NCI-H1417 treated with DMSO at 0.1 percent for 48 hours (cell line): ENCODE measurements at places on chromosomes 6 and 20.
A peak's percentile ranks its signal among the peaks of the same experiment; 100 is the strongest.

- no peak for DNase-seq
Measured at GRCh38 chr6:113539623-113540022, 317.5 kb upstream of the MARCKS start.

- no peak for DNase-seq
Measured at GRCh38 chr20:38186788-38187221, 21.7 kb upstream of the TGM2 start.

DNA sequence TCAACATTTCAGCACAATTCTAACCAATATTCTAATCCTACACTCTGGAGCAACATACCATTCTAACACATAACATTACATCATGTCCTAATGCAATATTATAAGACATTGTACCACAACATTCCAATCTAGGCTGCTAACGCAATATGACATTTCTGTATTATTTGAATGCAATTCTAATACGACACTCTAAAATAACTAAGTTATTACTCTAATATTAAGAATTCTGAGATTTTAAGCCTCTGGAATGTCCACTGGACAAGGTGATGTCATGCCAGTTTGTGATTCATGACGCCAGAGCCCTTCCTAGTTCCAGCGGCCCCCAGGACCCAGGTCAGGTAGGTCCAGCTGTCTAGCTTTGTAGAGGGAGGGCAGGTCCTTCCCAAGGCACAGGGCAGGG, 69.7 kb upstream of the SIRPA start:
- DNase-seq = no peak

- DNase-seq = no peak
Measured at GRCh38 chr6:131004936-131005335, 58.1 kb downstream of the EPB41L2 start.

DNA sequence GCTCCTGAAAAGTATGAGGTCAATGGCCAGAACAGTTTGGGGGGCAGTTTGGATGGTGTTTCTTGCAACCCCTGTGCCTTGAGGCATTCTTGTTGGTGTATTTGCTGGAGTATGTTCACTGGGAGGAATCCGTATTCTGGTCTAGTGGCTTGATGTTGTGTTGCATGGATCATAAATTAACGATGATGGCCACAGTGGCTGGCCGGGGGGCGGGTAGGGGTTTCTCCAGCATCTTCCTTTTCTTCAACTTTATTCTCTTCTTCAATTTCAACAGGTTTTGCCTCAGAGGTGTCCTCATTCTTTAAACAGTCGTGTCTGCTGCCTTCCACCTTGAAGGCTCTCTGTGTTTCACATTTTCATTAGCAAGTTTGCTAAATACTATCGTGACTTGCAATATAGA, 43.0 kb upstream of the THBS2 start:
- DNase-seq = no peak

DNA sequence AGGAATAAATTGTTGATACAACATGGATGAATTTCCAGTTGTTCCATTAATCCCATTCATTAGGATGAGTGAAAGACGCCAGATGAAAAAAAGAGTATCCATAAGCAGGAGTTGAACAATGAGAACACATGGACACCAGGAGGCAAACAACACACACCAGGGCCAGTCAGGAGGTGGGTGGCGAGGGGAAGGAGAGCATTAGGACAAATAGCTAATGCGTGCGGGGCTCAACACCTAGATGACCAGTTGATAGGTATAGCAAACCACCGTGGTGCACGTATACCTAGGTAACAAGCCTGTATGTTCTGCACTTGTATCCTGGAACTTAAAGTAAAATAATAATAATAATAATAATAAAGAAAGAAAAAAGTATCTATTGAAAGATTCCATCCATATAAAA, 11.1 kb downstream of the PCED1A start:
- DNase-seq = no peak

DNA sequence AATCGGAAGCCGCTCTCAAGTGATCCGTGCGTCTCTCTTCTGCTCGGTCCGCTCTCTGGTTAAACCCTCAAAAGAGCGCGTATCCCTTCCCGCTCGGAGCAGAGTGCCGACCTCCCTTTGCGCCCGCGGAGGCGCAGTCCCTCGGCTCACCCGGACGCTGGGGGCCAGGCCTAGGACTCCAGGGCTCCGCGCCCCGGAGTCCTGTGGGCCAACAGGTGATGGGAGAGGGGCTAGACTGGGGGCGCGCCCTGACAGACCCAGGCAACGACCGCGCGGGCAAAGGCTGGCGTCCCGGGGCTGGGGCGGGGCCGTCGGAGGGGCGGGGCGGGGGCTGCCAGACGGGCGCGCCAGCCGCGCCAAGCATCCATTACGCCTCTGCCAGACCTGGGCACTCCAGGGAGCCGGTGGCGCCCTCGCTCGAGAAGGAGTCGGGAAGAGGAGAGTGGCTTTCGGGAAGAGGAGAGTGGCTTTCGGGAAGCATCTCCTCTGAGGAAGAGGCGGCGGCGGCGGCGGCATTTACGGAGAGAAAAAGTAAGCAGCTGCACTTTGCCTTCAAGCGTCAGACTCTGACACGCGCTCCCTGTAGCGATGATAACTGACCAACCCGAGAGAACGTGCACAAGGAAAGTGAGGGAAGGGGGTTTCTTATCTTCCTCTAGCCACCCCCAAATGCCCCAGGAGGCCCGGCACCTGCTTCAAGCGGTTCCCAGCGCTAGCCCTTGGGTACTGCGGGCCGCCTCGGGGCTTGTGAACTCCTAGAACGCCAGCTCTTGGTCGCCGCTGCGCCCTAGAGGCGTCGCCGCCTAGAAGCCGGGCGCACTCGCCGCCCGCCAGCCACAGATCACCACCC, 2.6 kb downstream of the EPHA7 start:
- peak; percentile 42 for DNase-seq

DNA sequence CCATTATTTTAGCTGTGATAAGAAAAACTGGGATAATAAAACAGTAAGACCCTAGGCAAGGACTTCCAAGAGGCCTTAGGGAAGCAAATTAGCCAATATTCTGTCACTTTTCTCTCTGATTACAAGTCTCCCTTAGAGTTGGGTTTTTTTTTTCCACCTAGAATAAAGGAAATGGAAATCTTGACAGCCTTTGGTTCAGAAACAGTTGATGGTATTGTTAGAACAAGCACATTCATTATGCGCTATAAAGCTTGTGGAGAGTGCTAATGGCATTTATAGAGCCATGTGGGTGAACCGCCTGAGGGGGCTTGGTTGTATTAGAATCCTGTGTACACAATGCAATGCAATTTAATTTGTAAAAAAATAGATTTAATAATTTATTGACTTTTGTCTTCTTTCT, 88.9 kb upstream of the OGFRL1 start:
- no peak for DNase-seq

DNA sequence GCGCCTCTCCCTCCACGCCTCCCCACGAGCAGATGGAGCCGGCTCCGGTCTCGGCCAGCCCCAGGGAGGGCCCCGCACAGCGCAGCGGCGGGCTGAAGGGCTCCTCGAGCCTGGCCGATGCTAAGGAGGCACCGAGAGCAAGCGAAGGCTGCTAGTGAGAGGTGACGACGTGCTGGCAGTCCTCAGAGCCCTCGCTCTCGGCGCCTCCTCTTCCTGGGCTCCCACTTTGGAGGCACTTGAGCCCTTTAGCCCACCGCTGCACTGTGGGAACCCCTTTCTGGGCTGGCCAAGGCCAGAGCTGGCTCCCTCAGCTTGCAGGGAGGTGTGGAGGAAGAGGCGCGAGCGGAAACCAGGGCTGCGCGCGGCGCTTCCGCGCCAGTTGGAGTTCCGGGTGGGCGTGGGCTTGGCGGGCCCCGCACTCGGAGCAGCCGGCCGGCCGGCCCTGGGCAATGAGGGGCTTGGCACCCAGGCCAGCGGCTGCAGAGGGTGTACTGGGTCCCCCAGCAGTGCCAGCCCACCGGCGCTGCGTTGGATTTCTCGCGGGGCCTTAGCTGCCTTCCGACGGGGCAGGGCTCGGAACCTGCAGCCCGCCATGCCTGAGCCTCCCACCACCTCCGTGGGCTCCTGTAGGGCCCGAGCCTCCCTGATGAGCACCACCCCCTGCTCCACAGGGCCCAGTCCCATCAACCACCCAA, 2.5 kb upstream of the TMEM14C start:
- DNase-seq = no peak

DNA sequence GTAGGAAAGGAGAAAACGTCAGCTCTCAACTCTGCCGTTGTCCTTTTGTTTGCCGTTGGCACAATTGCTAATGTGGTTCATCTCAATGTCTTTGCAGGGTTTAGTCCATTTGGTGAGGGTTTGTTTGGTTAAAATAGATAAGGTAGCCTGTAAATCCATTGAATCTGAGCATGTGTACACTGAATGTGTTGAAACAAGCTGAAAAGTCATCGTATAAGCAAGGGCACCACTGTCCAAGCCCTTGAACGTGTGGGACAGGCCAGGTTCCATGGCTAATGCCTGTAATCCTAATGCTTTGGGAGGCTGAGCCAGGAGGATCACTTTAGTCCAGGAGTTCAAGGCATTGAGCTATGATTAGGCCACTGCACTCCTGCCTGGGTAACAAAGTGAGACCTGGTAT, 224.7 kb upstream of the PLCB4 start:
- no peak for DNase-seq

GRCh38 chr6:36297051-36297450, 27.2 kb downstream of the PNPLA1 start:
- DNase-seq = no peak

GRCh38 chr6:133290930-133291329, 49.8 kb downstream of the EYA4 start:
- DNase-seq = no peak

DNA sequence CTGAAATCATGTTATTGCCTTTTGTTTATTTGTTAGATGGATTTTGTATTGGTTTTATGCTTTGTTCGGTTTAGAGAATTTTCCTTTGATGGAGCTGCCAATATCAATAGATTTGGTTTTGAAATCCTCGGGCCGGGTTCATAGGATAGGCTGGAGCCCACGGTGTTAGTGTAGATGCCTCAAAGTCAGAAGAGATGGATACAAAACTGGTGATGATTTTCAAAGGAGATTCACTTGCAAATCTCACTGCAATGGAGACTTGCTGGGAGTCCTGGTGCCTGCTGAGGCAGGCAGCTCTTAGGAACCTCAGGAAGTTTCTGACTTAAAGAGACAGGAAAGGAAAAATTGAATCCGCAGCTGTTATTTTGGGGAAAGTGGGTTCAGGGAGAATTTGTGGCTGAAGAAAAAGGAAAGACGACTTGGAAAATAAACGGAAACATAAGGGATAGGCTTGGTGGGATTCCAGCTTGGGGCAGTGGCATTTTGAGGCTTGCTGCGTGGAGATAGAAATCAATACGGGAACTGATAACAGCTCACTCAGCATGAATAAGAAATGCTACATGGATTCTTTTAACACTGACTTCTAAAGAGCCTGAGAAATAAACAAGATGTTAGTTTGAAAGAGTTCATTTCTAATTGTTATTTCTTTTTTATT, 241.6 kb downstream of the PHACTR1 start:
- no peak for DNase-seq

DNA sequence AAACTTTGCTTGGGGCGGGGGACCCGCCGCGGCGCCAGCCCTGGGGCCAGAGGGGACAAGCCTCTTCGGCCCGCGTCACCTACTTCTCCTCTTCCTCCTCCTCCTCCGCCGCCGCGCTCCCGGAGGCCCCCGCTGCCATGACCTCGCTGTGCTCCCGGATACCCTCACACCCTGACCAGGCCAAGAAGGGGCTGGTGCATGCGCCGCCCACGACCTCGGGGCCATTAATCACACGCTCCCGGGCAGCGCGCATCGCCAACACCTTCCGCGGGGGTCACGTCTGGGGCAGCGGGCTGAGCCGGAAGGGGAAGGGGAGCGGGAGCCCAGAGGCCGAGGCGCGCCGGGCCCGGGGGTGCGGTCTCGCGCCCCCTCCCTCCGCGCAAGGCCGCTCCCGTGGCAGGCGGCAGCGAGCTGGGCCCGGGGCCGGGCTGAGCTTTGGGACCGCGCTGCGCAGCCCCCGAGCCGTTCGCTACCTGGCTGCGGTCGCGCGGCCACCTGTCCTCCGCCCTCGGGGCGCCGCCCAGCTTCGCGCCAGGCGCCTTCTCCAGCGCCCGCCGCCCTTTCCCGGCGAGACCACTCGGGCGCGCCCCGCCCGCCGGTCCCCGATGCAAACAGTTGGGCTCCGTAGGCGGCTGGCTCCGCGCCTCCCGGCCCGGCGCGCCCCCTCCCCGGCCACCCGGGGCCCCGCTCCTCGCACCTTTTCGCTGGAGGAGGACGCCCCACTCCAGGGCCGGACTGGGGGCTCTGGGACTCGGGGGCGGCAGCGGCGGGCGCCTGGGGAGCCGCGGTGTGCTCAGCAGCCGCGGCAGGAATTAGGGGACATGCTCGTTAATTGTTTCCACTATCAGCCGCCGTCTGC, 575 bp upstream of the CNR1 start:
- no peak for DNase-seq

- no peak for DNase-seq
Measured at GRCh38 chr6:40918040-40918651, 120.9 kb downstream of the UNC5CL start.

GRCh38 chr20:58903614-58904013, 51.1 kb downstream of the GNAS start:
- DNase-seq = no peak

DNA sequence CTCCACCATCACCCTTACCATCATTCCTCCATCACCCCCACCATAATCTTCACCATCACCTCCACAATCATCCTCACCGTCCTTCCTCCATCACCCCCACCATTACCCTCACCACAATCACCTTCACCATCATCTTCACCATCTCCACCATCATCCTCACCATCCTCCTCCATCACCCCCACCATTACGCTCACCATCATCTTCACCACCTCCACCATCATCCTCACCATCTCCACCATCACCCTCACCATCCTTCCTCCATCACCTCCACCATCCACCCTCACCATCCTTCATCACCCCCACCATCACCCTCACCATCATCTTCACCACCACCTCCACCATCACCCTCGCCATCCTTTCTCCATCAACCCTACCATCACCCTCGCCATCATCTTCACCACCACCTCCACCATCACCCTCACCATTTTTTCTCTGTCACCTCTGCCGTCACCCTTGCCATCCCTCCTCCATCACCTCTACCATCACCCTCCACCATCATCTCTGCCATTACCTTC, 33.1 kb upstream of the MPC1 start:
- no peak for DNase-seq

DNA sequence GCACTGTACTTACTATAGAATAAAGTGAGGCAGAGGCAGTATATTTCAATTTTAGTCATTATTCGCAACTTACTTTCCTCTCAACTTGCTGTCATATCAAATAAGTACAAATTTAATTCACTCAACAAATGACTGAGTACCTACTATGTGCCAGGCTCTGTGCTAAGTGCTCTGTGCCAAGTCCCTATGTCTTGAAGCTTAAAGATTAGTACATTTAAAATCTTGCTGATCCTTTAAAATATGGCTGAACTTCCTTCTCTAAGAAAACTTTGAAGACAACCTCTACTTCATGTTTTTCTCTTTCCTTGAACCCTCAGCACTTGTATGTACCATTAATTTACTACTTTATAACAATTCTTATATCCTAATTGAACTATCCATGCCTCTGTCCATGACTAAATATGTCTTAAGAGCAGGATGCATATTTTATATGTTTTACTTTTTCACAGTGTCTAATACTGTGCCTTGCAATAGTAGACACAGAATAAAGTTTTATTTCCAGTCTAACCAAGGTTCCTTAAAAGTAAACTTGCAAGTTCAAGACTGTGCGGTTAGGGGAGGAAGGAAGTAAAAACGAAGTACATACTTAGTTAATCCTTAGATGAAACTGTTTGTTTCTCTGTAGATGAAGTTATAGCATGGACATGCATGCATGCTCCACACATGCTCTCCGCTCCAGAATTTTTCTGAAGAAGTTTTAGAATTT, 10.0 kb upstream of the LATS1 start:
- no peak for DNase-seq
